ENCODE measurements at places on chromosomes 4 and X.

- DNase-seq: no peak
These were observed 168.5 kb downstream of the PDGFC start for GRCh38 chr4:156803056-156803455.

DNA sequence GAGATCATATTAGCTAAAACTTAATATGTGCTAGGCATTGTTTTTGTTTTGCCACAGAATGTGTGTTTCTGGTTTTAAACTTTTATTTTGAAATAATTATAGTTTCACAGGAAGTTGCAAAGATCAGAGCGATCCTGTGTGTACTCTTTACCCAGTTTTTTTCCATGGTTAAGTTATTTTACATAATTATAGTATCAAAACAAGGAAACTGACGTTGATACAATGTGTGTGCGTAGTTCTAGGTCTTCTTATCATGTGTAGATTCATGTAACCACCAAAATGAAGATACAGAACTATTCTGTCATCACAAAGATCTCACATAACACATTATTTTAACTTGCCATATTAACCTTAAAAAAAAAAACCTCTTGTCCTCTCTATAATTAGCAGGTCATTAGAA lies 69.2 kb downstream of the BLTP1 start:
- DNase-seq: no peak

DNA sequence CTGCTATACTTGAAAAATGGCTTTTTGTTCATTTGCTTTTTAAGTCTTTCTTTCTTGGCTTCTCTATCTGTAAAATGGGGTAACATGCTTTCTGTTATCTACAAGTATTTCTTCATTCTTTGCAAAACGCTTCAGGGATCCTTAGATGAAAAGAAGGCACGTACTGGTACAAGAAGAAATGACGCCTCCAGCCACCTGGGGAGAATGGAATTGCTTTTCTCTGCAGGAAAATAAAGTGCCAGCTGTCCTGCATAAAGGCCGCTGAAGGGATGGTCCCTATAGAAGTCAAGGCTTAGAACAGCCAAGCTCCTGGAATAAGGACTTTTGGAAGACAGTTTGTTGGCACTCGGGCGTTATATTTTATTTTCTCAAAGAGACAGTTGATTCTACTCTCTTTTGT lies 210.8 kb upstream of the RASGEF1B start:
- no peak for DNase-seq

DNA sequence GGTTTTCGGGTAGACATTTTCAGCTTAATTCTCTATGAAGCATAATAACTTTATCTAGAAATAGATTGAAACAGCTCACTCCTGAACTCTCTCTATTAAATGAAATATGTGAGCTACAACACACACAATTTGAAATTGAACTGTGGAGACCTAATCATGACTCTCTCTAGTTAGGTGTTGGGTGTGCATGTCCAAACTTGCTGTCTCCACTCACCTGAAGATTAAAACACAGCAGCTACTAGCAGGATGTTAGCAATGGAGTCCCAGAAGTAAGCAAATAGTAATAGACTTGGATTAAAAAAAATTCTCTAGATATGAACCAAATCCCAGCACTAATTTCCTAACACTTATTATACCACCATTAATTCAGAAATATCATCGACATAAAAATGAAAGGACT lies 173.1 kb downstream of the FSTL5 start:
- no peak for DNase-seq

GRCh38 chrX:119041175-119041574 lies 31.6 kb upstream of the CT47C1 start:
- no peak for DNase-seq

DNA sequence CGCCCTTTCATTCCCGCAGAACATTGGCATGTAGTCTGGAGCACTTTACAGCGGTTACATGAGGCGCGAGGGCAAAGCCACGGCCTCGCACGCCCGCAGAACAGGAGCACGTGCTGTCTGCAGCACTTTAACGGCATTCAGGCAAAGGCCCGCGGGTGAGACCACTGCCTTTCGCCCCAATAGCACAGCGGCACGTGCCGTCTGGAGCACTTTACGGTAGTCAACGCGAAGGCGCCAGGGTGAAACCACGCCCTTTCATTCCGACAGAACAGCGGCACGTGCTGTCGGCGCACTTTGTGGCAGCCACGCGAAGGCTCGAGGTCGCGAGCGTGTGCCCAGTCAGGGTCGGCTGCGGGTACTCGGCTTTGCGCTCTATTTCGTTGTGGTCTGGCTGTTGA lies at the start of gene MPC1L:
Gene MPC1L (plus strand): TSS at position 290 of the 398 bp plus-strand sequence. CDS start 138 bp downstream, outside the sequence.
- DNase-seq: no peak

- no peak for DNase-seq
These were observed 160.6 kb upstream of the RPS6KA3 start for GRCh38 chrX:20427173-20427770.

GRCh38 chr4:133776961-133777360 lies 424.6 kb downstream of the PABPC4L start:
- DNase-seq: no peak

GRCh38 chrX:143472347-143472938 lies 44.8 kb downstream of the SPANXN3 start:
- no peak for DNase-seq

DNA sequence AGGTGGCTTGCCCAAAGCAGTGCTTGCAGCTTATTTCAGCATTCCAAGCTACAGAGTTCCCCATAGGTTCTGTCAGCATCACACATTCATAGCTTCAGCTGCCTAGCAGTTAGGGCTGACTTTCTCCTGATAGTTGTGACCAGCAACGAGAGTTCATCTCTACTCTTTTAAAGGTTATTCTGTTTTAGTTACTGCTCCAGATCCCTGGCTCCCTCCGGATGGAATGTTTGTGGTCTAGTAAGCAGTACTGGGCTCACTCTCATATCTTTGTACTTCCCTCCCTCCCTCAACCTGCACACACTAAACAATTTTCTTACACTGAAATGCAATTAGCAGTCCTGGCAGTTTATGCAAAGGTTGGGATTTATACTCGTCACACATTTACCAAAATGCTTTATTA lies 43.9 kb downstream of the PTTG2 start:
- no peak for DNase-seq

DNA sequence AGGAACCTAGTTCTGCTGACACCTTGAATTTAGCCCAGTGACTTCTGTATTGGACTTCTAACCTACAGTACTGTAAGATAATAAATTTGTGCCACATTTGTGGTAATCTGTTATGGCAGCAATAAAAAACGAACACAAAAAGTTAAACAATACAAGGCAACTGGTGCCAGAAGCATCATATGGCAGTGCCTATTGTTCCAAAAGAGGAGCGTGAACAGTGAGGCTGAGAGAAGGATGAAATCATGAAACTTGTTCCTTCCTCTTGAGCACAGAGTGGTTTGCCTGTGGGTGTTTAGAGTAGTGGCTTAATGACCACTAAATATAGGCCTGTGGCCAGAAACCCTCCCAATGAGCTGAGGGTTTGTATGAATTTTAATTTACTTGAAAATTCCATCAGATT lies 69.7 kb upstream of the PGRMC2 start:
- no peak for DNase-seq

DNA sequence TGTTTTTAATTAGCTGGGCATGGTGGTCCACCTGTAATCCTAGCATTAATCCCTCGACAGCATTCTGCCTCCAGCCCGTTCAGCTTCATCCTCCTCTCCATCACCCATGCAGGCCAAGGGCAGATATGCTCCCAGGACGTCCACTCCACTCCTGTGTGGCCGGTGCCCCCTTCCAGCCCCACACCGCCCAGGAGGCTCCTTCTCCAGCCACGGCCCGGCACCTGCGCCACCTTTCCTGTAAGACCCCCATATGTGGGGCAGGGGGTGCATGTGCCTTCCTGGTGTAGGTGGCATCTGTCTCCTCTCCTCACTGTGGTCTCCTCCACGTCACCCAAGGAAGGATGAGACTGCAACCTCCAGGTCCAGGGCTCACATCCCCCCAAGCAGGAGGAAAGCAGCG lies 57.0 kb upstream of the MXD4 start:
- DNase-seq: no peak

DNA sequence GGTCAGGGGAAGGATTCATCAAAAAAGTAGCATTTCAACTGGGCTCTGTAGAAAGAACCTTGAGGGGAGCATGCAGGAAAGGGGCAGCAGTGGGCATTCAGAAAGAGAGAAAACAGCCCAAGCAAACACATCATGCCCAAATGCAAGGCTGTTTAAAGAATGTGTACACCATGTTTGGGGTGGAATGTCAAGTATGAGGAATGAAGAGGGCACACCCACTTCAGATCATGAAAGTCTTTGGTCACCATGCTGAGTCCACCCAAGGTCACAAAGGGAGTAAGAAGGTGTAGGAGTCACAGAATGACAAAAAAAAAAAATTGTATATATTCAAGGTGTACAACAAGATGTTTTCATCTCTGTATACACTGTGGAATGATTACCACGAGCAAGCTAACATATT lies 9.4 kb downstream of the S100G start:
- DNase-seq: no peak

GRCh38 chr4:126701756-126702155 lies 931.0 kb upstream of the INTU start:
- DNase-seq: no peak

DNA sequence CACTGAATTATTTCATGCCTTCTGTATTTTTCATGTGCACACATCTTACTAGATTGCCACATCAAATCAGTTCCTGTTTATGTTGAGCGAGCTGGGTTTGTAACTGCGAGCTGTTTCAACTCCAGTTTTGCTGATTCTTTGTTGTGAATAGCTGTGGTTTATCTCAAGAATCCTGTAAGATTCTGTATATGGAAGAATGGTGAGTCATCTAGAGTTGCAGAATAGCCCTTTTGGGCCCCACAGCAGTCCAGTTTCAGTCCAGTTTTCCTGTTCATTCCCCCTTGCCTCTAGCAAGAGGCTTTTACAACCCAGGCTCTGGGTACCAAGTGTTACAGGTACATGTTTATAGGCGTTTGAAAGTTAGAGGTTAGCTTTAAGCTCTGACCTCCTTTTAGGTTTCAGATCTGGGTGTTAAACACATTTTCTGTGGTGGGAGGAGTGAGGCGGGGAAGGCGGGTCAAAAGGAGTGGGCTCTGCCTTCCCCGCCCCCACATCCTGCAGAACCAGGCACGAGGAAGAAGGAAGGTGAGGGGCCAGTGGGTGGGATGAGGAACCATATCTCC lies 32.7 kb downstream of the TBC1D14 start:
- no peak for DNase-seq

Data from NCI-H1694 treated with DMSO at 0.1 percent for 48 hours (cell line).